Activated T-helper 1 cell treated with anti-CD3 and anti-CD28 coated beads, Interleukin-2, amount 50 U/mL, for 16 hours (primary cell): ENCODE measurements at places on chromosomes 11 and 22.

GRCh38 chr11:19876750-19877149 lies 164.1 kb downstream of the NAV2 start:
- no peak for DNase-seq

DNA sequence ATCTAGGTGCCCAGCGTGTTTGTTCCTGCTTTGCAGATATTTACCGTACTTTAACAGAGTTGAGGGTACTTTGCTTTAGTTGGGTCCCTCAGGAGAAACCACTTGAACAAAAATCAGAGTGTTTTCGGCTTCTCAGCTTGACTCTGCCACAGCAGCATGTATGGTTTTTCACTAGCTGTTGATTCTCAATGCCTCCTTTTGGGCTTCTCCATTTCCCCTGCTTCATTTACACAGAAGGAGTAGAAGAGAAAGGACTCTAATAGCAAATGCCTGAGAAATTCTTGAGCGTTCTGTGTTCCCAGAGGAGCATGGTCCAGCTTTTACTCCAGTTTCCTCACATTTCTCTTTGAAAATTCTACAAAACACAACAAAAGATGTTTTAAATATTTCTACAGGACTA lies 252.1 kb upstream of the CCDC179 start:
- no peak for DNase-seq

- DNase-seq, result no peak
Measured at GRCh38 chr11:70815485-70815832, 417.1 kb downstream of the CTTN start.

- DNase-seq, result no peak
Measured at GRCh38 chr11:81259471-81259870, 1474.2 kb downstream of the FAM181B start.

GRCh38 chr11:134205729-134206128 lies 18.0 kb downstream of the NCAPD3 start:
- no peak for DNase-seq

GRCh38 chr22:38187413-38188212 lies 6.0 kb upstream of the PLA2G6 start:
- no peak for DNase-seq

- DNase-seq, result no peak
Measured at GRCh38 chr11:3954448-3955298, 99.2 kb downstream of the STIM1 start.

GRCh38 chr11:65700399-65700798 lies 11.7 kb upstream of the KAT5 start:
- DNase-seq, result no peak

DNA sequence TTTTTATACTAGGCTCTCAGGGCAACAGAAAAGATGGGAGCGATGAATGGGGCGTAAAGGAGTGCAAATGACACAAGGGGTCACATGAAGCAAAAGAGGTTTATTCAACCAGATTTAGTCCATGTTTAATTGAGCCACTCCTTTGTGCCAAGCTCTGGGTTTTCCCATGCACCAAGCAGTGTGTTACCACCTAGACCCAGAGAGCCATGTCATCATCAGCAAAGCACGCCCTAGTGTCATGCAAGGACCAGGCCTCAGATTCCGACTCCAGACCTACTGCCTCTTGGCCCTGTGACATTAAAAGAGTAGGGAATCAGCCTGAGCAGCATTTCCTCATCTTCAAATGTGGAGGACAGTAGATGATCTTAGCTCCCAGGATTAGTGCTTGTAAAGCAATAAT lies 1.1 kb upstream of the IGLL5 start:
- DNase-seq, result no peak
